ENCODE measurements at places on chromosomes 3 and 15.

GRCh38 chr3:157938154-157938779, 168.0 kb downstream of the SHOX2 start:
- no peak for DNase-seq

GRCh38 chr15:89647191-89647851, 7.9 kb downstream of the KIF7 start:
- DNase-seq: peak; percentile 13

- DNase-seq: no peak
These were observed 667.9 kb upstream of the SGO1 start for GRCh38 chr3:20853890-20854289.

GRCh38 chr3:152299249-152299976, 30.7 kb downstream of the MBNL1 start:
- no peak for DNase-seq

DNA sequence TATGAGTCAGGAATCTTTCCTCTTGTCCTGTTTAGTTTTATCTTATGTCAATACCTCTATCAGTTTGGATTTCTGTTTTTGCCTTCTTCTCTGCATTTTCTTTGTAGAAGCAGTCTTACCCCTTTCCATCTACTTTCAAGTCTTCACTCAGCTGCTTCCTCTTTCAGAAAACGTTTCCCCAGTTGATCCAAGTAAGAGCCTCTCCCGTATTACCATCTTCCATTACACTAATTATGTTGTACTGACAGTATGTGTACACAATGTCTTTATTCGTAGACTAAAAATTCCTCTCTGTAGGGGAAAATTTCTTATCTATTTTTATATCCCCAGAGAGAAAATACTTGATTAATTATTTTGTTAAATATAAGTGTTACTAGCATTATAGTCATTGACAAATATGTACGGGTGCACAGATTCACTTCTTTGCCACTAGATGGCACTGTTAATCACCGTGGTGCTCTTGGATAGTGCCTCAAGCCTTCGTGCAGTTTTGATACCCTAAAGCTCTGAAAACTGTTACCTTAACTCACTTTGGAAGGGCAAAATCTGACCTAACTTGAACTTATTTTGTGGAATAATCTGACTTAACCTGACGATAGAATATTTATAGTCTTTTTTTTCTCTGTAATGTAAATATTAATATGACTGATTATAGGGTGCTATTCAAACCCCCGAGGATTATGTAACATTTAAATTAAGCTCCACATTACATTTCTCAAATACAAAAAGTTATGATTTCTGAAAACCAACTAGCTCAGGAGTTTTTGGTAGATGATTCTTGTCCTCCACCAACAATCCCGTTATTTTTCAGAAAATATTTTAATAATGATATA, 74.2 kb upstream of the POU1F1 start:
- DNase-seq: no peak

DNA sequence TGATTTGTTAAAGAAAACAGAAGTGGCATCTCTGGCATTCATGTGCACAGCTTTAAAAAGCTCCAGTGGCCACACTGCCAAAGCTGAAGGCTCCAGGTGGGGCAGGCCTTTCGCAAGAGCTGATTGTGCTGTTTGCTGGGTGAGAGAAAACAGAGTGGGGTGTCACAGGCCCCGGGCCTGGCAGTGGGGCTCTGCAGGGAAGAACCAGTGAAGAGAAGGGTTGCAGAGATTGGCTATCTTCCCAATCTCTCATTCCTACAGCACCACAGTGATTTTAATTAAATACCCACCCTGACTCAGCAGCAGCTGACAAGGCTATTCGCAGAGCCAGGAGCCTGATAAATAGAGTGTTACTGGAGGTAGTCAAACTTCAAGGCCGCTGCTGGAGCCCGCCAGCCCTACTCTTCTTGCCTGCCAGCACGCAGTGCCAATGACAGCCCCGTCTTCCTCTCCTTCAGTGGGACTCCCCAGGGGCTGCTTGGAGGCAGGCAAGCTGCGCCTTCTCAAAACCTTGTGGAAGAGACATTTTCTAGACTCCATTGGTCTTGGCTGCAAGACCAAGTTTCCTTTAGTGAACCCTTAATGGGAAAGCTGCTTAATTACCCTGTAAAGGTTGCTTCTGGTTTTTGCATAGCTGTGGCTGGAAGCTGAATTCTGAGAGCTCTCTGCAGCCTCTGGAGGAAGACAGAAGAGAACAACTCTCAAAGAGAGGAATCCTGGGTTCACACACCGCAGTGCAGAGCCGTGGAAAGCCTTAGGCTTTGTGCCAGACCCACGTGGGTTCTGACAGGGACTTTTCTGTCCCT, 225.8 kb upstream of the SLCO3A1 start:
- DNase-seq: no peak

DNA sequence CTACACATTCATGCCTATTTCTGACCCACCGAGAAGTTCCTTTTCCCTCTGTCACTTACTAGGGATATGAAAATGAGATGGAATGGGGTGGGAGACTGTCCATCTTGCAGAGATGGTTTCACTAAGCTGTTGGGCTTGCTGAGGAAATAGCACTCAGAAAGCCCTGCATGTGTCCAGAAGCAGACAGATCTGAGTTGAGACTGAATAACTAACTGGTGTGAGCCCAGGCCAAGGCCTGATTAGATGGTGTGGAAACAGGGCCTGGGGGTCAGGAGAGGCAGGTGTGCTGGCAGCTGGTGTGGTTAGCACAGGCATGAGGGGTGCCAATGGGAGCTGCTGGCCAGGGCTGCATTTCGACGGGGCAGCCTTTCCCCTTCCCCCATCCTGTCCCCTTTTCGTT, 72.1 kb downstream of the CLSTN2 start:
- DNase-seq: no peak

DNA sequence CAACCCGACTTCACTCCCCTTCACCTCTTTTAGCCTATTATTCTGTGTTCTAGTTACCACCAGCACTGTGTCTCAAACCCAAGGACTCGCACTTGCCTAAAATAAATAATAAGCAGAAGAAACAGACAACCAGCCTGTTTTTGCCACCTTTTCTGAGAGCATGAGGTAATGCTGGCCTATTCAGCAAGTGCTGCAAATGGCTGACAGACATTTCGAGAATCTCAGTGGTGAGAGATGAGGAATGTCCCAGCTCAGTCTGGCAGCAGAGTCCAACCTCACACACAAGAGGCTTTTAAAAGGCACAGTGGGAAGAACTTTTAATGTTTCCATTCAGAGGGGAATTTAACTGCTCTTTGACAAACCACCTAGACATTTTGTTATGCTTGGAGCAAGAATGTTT, 143.3 kb upstream of the GMNC start:
- DNase-seq: no peak

GRCh38 chr15:74573987-74574386, 33.0 kb downstream of the ARID3B start:
- no peak for DNase-seq

DNA sequence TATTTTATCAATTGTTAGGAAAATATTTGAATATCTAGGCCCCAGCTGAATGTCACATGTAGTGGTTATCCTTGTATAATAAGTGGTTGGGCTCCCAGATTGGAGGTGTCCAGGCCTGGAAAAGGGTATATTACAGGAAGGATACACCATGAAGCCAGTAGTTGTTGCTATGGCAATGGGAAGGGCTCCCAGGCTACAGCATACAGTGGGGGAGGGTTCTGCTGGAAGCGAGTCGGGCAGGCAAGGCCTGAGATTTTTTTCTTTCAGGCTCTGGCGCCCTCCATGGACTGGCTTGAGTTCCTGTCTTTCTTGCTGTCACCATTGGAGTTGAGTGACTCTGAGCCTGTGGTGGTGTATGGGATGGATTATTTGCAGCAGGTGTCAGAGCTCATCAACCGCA, 8.9 kb downstream of the ECE2 start:
- peak; percentile 69 for DNase-seq

- peak; percentile 35 for DNase-seq
These were observed 68.7 kb upstream of the CGNL1 start for GRCh38 chr15:57307527-57308169.

GRCh38 chr15:63918317-63918672, 84.5 kb upstream of the HERC1 start:
- peak; percentile 50 for DNase-seq

DNA sequence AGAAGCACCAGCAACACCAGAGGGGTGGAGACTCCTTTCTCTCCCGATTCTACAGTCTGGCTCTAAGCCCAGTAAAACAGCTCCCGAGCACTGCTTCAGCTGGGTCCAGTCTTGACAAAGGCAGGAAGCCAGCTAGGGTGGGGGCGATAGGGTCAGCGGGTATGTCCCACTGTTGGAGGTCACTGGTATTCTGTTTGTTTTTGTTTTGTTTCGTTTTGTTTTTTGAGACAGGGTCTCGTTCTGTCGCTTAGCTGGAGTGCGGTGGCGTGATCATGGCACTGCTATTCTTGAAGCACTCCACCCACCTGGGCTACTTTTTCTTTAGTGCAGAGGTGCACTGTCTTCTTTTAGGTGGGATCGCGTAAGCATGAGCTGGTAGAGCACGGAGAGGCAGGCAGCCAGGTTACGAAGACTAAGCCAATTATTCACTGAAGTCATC, 16.3 kb downstream of the GCSAM start:
- DNase-seq: no peak

GRCh38 chr15:40466426-40467260, 4.1 kb upstream of the CHST14 start:
- no peak for DNase-seq

GRCh38 chr3:167798443-167798842, 62.9 kb downstream of the SERPINI1 start:
- DNase-seq: no peak

DNA sequence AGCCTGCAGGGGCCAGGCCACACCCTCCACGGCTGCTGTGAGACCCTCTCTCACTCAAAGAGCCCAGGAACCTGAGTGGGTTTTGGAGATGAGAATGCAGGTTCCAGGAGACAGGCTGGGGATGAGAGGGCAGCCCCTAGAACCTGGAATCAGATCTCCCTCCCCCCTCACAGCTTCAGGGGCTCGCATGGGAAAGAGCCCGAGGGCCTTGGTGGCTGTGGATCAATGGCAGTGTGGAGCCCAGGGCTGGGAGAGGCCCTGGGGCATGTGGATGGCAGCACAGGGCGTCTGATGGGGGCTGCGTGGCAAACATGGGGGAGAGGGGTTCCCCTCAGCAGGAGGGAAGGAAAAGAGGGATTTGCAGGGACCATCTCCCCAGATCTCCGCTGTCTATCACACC, 112.8 kb upstream of the RPL32 start:
- DNase-seq: no peak

DNA sequence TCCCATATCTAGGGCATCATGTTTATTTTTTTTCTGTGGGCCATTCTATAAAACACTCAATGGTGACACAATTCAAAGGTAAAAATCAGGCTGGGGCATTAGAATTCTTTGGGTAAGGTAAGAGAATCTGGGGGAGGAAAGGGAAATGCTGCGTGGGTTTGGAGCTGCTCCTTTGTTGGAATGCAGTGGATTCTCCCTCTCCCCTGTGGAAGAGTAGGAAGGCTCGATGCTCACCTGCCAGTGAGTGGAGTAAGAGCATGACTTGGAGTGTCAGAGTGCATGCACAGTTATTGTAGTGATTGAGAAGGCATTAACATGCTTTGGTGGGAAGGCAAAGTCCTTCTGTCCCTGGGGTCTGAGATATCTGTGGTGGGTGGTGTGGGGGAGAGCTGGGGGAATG, 280.0 kb downstream of the PDCD6IP start:
- DNase-seq: no peak

- DNase-seq: no peak
These were observed 57.3 kb upstream of the PRTG start for GRCh38 chr15:55800216-55800615.

DNA sequence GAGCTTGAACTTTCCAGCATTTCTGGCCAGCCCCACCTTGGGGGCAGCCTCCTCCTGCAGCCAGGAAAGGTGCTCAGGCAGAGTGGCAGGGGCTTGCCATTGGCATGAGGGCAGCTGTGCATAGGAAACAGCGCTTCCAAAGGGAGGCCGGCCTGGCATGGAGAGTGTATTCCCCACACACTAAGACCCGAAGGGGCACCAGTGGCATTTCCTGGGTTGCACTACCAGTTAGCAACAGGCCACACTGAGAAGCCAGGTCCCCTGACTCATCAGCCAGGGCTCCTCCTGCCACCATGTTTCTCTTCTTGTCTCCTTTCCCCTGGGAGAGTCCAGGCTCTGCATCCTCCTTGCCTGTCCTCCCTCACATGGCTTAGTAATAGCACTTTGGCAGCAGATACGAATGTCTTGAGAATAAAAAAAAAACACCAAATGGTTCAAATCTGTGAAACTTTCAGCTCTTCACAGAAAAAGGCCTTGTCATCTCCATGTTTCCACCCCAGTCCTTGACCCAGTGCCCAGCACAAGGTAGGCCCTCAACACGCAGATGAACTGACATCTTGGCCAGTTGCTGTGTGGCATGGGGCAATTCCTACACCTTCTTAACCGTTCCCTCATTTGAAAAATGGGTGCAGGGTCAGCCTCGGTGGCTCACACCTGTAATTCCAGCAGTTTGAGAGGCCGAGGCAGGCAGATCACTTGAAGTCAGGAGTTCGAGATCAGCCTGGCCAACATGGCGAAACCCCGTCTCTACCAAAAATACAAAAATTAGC, 180.4 kb downstream of the SMAD6 start:
- no peak for DNase-seq

DNA sequence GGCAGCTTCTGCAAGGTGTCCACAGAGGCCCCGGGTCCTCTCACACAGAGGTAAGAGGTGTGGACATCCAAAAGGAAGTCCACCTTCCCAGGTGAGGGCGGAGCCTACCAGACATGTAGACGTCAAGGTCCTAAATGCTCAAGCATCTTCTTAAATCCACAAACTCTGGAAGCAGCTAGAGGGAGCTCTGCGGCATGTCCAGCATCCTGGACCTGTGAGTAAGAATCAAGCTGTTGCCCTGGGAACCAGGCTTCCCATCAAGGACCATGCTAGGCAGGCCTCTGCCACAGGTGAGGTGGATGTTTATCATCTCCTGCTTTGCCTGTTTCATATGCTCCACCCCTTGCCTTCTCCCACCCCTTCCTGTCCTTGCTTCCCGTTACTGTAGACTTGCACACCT, 368.2 kb downstream of the GABRG3 start:
- DNase-seq: no peak

- DNase-seq: no peak
These were observed 15.3 kb downstream of the PIK3CA start for GRCh38 chr3:179163503-179163902.

DNA sequence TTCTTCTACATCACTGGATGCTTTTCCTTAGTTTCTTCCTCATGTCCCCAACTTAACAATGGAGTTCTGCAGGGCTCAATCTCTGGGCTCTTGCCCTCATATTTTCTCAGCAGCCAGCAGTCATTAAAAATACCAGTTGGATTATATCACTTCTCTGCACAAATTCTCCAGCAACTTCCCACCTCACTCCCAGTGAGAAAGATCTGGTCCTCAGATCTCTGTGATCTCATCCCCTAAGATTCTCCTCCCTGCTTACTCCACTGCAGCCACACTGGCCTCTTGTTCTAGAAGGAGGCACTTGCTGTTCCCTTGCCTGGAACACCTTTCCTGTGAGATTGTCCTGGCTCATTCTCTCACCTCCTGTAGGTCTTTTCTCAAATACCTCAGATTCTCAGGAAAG, 6.1 kb downstream of the ERICH6 start:
- DNase-seq: no peak

- DNase-seq: no peak
These were observed 14.3 kb downstream of the BHLHE40 start for GRCh38 chr3:4993276-4994143.

GRCh38 chr15:81814882-81815455, 230.8 kb downstream of the MEX3B start:
- DNase-seq: no peak

Measured in LNCaP clone FGC (cell line).